SK-N-DZ (cell line): ENCODE measurements at places on chromosomes 13 and 19.

GRCh38 chr13:43094901-43095300 is 71.5 kb downstream of the DNAJC15 start:
- no peak for DNase-seq

DNA sequence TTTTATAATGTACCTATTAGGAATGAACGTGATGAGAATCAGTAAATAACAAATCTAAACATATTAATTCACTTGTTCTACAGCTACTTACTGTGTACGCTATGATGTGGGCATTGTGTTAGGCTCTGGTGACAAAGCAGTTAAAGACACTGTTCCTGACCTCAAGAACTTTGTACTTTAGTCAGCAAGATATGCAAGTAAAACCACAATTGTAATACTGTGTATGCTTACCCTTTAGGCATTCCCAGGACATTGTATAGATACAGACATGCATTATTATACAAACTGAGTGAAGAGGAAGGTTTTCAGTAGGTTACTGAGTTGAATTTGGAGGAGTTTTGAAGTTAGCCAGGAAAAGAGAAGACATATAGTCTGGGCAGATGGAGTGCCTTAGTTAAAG is 435.8 kb downstream of the HS6ST3 start:
- DNase-seq: no peak

- no peak for DNase-seq
These were observed 600 bp upstream of the CAPN12 start for GRCh38 chr19:38744874-38745273.

- DNase-seq: no peak
These were observed 39.2 kb upstream of the CSNK1A1L start for GRCh38 chr13:37144661-37145060.

GRCh38 chr19:640161-640558 is 481 bp downstream of the FGF22 start:
- DNase-seq: no peak

- DNase-seq: no peak
These were observed 5.5 kb downstream of the SACS start for GRCh38 chr13:23427881-23428528.

DNA sequence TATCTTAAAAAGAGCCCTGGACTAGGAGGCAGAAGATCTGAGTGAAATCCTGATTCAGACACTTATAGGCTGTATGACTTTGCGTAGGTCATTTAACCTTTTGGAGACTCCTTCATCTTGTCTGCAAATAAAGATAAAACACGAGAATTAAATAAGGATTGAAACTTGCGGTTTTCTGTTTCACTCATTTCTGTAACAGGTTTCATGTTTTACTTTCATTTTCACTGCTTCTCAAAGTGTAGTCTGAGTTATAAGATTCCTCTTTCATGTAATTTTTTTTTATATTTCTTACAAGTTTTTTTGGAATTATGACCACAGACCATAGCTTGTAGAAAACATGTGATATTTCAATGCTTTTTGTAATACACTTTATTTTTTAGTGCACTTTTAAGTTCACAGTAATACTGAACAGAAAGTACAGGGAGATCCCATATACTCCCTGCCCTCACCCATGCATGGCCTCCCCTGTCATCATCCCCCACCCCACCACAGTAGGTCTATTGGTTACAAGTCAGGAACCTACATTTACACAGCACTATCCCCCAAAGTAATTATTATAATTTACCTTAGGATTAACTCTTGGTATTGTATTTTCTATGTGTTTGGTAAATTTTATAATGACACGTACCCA is 174.6 kb downstream of the ITGBL1 start:
- no peak for DNase-seq

DNA sequence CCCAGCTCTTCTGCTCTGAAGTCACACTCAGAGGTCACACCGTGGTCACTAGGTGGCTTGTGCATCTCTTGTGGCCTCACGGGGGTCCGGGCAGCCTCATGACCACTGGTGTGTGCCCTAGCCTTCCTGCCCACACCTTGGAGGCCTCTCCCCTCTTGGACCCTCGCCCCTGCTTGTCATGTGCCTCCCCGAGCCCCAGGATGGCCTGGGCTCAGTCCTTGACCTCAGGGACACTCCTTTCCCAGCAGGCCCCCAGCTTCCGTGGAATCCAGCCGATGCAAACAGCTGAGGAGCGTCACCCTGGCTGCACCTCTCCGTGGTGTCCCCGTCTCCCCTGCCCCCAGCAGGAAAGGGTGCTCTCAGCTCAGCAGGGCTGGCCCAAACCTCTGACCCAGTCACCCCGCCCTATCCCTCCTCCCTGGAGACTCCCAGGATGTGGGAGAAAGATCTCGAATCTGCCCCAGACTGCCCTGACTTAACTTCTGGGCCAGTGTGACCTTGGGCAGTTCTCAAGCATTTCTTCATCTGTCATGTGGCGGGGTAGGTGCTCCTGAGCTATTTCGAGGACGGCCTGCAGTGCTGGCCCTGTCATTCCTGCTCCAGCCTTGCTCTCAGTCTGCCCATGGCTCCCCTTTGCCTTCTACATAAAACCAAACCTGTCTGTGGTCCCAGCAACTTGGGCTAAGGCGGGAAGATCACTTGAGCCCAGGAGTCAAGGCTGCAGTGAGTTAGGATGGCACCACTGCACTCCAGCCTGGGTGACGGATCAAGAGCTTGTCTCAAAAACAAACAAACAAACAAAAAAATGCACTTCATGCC is 4.6 kb upstream of the SLC25A42 start:
- DNase-seq: no peak

GRCh38 chr13:35888457-35888883 is 242.7 kb downstream of the DCLK1 start:
- no peak for DNase-seq

DNA sequence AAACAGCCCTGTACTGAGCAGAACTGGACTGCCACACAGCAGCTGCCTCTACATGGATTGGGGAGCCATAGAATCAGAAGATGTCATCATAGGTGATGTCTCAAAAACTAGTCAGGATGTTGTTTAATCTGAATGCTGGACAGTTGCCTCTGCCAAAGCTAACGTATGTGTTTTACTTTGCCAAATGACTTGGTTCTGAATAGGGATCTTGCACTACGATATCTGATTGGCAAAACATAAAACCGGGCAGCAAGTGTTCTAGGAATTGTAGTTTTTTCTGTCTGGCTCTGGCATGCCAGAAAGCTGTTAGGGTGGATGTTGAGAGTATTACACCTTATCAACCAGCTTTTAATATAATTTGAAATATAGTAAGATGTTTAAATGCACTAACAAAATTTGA is 645.9 kb downstream of the GPC5 start:
- no peak for DNase-seq

GRCh38 chr19:39971380-39972035 is 543 bp downstream of the PSMC4 start:
- no peak for DNase-seq
